T-helper 2 cell (primary cell): ENCODE measurements at places on chromosomes 4 and X.

- peak; percentile 81 for DNase-seq
These were observed 28.3 kb downstream of the DOCK11 start for GRCh38 chrX:118523920-118524319.

DNA sequence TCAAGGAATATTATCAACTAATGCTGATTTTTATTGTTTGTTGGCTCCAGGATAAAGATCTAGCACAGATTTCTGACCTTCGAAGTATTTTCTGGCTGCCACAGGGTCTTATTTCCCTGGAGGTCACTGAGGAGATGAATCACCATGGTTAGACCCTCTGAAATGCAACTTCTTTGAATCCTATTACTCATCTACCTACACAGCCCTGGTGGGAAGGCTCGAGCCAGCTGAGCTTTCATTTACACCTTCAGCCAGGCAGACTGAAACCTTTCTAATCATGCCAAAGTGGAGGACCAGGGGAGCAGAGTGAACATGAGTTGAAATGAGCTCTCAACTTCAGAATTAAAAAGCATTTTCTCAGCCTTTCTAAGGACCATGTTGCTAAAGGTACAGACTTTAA, 130.5 kb downstream of the SMIM20 start:
- no peak for DNase-seq

DNA sequence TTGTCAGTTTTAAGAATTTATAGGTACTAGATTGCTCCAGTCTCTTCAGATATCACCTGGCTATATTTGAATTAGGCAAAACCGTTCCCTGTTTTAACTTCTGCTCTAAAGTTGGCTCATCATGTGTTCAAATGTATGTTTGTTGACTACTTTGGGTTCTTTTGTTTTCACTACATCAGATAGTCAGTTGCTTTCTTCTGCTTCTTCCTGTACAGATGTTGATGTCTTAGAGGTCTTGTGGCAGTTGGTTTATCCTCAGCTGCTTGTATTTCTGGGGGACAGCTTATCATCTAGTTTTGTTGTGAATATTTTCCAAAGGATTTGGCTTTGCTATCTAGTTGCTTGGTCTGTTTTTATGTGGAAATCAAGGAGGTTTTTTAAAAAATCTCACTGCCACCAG, 28.0 kb downstream of the TBC1D19 start:
- DNase-seq = peak; percentile 9

DNA sequence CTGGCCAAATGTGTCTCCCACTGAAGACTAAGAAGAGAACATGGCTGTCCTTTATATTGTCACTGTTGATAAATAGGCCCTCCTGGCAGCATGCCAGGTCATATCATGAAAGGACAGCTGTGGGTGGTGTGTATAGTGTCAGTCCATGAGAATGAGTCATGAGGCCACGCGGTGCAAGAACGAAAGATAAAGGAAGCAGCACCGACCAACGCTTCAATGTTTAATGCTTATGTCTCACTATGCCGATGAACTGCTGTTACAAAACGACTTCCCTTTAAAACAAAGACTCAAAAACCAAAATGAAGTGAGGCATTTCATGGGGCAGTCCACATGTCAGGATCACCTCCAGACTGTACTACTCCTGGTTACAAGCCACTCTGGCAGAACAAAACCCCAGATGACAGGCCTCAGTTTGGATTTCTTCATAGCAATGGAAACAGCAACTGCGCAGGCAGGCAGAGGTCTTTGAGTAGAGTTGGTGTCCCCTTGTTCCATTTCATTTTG, 5.2 kb upstream of the TCEANC start:
- peak; percentile 36 for DNase-seq

- peak; percentile 3 for DNase-seq
These were observed 70.9 kb downstream of the INTS12 start for GRCh38 chr4:105637408-105638176.

- no peak for DNase-seq
These were observed 24.7 kb downstream of the PACRGL start for GRCh38 chr4:20724915-20725314.

DNA sequence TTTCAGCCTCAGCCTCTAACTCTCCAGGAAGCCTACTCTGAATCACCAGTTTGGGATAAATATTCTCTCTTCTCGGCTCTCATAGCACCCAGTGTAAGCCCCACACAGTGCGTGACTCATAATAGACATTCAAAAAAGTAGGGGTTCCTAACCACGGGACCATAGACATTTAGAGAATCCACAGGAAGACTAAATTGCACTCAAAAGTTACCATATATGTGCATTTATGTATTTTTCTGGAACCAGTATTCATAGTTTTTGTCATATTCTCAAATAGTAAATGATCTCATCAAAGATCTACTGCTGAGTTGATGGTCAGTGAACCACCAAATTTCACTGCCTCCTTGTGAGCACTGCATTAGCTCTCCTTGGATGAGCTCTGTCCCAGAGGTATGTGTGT, 625.7 kb downstream of the SMARCA1 start:
- no peak for DNase-seq
